Ascending aorta (tissue), 2 donors: ENCODE measurements at places on chromosomes 2 and 18. TPM values are rescaled to one million over a fixed set of nuclear protein-coding genes. Genes with fewer than 3 reads are reported as not detected.

GRCh38 chr2:8877894-8878293 lies 40.5 kb upstream of the KIDINS220 start:
- no peaks in the 10 kb centered on the region for H3K27me3 ChIP-seq
- no peak for DNase-seq
- H3K36me3 ChIP-seq: peaks cover 3% of the 10 kb centered on the region
- no peak overlapping the region for H3K4me3 ChIP-seq

GRCh38 chr2:148642891-148643416 lies 1.6 kb upstream of the EPC2 start:
- no peaks in the 10 kb centered on the region for H3K36me3 ChIP-seq
- H3K4me1 ChIP-seq: peaks cover 8% of the 10 kb centered on the region
- DNase-seq: peak; percentile 65
- H3K27ac ChIP-seq: no peak overlapping the region

CYTIP gene
- total RNA-seq: 5.5 TPM

- no peaks in the 10 kb centered on the region for H3K4me1 ChIP-seq
- no peak for DNase-seq
- H3K27ac ChIP-seq: no peak overlapping the region
- H3K4me3 ChIP-seq: no peak overlapping the region
- H3K27me3 ChIP-seq: no peaks in the 10 kb centered on the region
These were observed 689.0 kb downstream of the TDRD15 start for GRCh38 chr2:21812766-21813165.

- H3K4me1 ChIP-seq: no peaks in the 10 kb centered on the region
- DNase-seq: no peak
- no peak overlapping the region for H3K27ac ChIP-seq
- no peaks in the 10 kb centered on the region for H3K27me3 ChIP-seq
- no peaks in the 10 kb centered on the region for H3K36me3 ChIP-seq
- no peak overlapping the region for H3K4me3 ChIP-seq
These were observed 17.7 kb downstream of the SPDYA start for GRCh38 chr2:28828382-28828781.

DNA sequence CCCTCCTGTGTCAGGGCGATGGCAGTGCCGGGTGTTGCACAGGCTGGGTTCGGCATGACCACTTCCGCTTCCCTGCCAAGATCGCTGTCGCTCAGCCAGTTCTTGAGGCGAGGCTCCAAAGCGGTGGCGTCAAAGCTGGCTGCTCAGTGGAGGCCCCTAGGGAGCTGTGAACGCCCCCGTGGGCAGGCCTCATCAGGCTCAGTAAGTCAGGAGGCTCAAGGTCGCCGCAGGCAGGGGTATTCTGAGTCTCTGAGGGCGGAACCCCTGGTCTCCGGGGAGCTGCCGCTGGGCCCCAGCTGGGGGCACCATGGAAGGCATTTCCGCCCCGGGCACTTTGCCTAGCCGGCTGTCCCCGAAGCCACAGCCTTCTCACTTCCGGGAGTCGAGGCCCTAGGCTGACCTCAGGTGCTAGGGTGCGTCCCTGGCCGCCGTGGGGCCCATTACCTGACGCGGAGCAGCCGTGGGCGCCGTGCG lies 210.4 kb downstream of the SOCS6 start:
- no peak overlapping the region for H3K4me3 ChIP-seq
- H3K27ac ChIP-seq: no peak overlapping the region
- no peak for DNase-seq
- H3K4me1 ChIP-seq: no peaks in the 10 kb centered on the region

- no peak overlapping the region for H3K27ac ChIP-seq
- H3K4me3 ChIP-seq: no peak overlapping the region
- no peak for DNase-seq
These were observed 158.6 kb upstream of the DLX2 start for GRCh38 chr2:172261292-172261691.

- H3K4me1 ChIP-seq: no peaks in the 10 kb centered on the region
- H3K4me3 ChIP-seq: no peak overlapping the region
- no peaks in the 10 kb centered on the region for H3K27me3 ChIP-seq
These were observed 473.0 kb downstream of the SOX11 start for GRCh38 chr2:6164986-6165747.
